Stimulated activated CD4-positive, alpha-beta T cell treated with anti-CD3 and anti-CD28 coated beads, Interleukin-1b, Interleukin-23, amount 100 ng/mL, for 1 hour (primary cell): ENCODE measurements at places on chromosomes 7 and 10.

DNA sequence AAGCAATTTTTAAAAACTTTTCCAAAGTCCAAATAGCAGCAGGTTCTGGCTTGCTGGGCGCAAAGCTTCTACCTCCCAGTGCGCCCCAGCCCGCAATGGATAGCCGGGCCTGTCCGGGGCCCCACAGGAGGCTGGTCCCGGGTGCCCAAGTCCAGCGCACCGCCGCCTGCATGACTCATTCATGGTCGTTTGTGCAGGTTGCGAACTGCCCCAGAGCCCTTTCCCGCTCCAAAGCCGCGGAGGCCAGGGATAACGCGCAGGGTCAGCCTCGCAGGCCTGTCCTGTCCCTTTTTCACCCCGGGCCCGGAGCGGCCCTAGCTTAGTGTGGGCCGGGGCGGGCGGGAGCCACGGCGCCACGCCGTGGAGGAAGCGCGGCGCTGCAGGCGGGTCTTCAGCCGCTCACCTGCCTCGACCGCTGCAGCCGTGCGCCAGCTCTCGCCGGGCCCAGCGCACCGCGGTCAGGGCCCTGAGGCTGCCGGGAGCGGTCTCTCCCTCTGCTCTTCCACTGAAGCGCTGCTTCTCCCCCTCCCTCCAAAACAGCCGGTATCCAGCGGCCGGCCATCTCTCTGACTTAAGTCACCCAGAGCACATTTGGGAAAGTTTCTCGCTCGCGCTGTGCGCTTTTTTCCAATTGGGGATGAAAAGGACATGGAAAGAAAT is 1.7 kb upstream of the EGR2 start:
- DNase-seq: no peak

DNA sequence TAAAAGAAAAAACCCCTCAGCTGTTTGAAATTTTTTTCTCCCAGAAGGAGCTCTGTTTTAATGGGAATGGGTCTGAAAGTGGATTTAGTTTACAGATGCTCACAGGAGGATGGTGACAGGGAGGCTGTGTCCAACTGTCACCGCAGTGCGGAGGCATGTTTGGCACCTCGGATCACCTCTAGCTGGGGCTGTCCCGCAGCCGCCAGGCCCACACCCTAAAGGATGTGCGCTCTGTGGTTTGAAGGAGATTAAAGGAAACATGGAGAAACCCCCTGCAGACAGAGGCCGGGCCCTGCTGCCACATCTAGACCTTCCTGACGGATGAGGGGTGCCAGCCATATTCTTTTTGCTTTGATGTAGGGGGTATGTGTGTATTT is 160.6 kb downstream of the DNAJB6 start:
- no peak for DNase-seq

- DNase-seq: no peak
Measured at GRCh38 chr7:73668103-73668885, 663 bp downstream of the VPS37D start.

- DNase-seq: no peak
Measured at GRCh38 chr10:89295597-89295996, 6.2 kb upstream of the IFIT2 start.

DNA sequence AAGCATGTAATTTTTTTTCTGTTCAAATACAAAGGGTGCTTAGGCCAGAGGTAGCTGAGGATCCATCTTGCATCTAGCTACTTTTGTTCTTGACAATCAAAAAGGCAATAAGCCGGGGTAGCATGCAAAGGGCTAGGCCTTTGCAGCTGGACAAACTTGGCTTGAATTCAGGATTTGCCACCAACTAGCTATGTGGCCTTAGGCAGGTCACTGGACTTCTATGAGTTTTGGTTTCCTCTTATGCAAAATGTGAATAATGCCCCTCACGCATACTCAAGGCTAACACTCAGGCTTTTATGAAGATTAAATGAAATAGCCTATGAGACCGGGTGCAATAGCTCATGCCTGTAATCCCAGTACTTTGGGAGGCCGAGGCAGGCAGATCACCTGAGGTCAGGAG is 19.3 kb downstream of the GFRA1 start:
- no peak for DNase-seq

DNA sequence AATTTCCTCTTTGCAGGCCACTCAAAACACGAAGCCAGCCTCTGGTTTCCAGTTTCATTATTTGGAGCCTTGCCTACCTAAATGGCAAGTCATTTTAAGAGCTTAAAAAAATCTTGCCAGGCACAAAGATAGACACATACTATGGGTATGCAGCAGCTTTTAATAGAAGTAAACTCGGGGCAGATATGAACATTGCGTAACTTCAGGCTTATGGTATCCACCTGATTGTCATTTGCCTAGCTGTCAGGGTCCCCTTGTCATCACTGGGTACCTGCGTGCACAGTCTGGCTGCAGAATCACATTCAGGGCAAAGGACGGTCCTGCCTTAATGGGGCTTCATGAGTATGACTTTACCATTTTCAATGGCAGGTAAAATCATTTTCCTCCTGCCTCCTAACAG is 466.1 kb upstream of the NRP1 start:
- no peak for DNase-seq
